T-cell (primary cell): ENCODE measurements at places on chromosomes 2 and 18. TPM values are rescaled to one million over a fixed set of nuclear protein-coding genes. Genes with fewer than 3 reads are reported as not detected.

Gene RAB31
- total RNA-seq: 1.5 TPM

Gene CMPK2
- 8.1 TPM for total RNA-seq

Gene TEX44
- total RNA-seq: not detected

Gene TMEM247
- total RNA-seq: not detected

DNA sequence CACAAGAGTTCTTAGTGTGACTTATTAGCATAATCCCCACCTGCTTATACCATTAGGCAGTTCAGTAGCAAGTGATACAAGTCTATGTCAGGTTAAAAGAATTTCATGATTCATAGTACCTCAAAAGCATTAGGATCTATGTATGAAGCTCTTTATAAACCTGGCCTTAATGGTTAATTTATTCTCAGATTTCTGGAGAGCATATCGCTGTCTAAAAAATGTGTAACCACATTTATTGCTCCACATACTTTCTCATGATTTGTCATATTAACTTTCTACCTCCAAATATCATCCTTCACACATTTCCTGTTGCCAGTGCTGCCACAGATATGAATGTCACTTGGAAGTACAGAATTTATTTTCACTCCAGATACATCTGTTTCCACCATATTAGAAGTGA is 332.8 kb upstream of the MAP2 start:
- no peak for DNase-seq

DNA sequence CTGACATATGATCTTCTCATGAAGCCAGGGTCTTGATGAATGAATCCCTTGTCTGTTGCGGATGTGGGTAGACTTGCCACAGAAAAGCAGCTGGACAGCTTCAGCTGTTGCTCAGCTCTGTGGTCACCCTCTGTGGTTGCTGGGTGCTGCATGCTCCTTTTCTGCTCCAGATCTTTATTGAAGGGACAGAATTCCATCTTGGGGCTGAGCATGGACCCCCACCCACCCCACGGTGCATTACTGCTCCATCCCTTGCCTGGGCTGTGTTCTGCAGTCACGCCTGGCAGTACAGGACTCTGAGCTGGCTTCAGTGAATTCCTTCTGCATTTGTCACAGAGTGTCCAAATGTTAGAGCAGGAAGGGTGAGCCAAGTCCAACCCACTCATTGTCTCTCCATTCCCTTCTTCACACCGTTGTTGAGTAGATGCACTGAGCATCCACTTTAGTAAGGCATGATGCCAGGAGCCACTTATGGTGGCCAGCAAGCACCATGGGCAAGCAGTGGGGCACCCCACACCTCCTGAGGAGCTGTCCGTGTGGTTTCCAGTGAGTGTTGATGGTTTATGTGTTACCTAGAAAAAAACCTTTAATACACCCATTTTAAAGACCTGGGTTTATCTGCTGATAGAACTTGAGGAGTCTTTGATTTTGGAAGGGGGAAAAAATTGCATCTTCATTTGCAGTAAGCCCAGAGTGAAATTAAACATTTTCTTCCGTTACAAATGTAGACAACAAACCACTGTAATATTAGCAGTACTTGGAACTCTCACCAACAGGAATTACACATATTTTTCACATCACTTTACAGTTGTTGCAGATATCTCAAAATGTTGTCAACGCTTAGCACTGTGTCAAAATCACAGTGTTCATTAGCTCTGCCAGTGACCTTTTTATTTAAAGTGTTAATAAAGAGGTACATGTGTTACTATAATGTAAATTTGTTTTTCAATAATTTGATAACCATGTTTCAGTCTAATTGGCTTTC is 14.7 kb upstream of the ITGB6 start:
- no peak for DNase-seq

DNA sequence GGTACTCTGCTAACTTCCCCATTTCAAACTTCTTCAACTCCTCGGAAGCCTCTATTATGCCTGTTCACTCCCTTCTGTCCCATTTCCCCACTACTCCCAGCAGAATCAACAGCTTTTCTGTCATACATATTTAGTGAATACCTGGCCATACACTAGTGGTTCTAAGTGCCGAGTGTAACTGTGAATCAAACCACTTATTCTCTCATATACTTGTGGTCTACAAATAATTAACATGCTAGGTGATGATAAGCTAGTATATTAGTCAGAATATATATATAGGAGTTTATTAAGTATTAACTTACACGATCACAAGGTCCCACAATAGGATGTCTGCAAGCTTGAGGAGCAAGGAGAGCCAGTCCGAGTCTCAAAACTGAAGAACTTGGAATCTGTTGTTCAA is 150.7 kb downstream of the CCDC102B start:
- DNase-seq: no peak

GRCh38 chr2:100260712-100261620 is 61.3 kb downstream of the LONRF2 start:
- DNase-seq: no peak

- no peak for DNase-seq
Measured at GRCh38 chr18:79026491-79026890, 42.7 kb upstream of the ATP9B start.

DNA sequence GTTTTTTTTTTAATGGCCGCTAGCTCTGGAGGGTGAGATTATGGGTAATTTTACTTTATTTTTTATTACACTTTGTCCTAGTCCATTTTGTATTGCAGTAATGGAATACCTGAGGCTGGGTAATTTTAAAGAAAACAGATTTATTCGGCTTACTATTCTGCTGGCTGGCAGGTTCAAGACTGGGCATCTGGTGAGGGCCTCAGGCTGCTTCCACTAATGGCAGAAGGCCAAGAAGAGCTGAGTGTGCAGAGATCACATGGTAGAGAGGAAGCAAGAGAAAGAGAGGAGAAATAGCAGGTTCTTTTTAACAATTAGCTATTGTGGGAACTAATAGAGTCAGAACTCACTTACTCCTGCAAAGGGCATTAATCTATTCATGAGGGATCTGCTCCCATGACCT is 52.4 kb upstream of the ARHGAP28 start:
- no peak for DNase-seq

GRCh38 chr2:11980809-11981208 is 234.4 kb downstream of the LPIN1 start:
- no peak for DNase-seq

GRCh38 chr2:170747921-170748320 is 22.3 kb upstream of the ERICH2 start:
- DNase-seq: no peak

DNA sequence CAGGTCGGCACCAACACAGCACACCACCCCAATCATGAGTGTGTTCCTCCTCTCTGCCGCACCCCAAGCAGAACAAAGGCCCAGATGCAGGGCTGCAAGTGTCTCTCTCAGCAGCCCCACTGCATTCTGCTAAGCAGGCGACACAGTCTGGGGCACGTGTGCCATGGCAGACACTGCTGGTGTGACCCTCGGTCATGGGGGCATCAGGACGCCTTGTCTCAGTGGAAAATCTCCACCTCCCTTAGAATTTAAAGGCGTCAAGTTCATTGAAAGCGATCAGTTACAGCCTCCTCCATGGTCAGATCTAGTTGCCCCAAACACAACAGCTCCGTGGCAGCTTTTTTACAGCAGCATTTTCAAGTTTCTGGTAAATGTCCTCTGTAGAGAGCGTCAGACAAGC is 57.2 kb downstream of the ADNP2 start:
- no peak for DNase-seq

GRCh38 chr2:172420216-172420615 is 7.2 kb upstream of the ITGA6 start:
- DNase-seq: no peak

DNA sequence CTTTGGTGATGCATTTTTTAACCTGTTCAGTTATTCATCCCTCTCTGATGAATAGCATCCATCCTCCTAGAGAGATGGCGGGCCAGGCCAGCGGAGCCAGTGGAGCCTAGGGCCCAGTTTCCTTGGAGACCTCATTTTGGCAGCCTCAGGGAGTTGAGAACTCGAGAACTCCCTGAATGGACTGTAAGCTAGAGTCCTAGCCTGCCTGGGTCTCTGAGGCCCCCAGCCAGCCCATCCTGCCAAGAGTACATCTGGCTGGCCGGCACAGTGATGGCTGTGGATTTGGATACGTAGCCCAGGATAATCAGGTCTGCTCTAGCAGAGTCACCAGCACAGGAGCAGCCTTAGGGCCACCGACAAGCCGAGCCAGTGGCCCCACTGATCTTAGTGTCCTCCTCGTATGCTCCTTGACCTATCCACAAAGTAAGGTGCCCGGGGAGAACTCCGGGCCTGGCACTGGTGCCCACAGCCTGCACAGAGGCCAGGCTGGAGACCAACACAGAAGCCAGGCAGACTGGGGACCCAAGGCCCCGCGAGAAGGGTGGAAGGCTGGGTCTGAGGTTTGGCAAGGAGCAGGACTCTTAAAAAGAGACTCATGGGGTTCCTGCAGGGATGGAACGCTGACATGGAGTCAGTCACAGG is 110.5 kb upstream of the MCFD2 start:
- DNase-seq: no peak

- no peak for DNase-seq
Measured at GRCh38 chr2:98216616-98217015, 129.6 kb upstream of the CNGA3 start.
